ENCODE measurements at places on chromosomes 2 and 18.

GRCh38 chr2:204686406-204686805, 141.1 kb downstream of the PARD3B start:
- no peak for DNase-seq

DNA sequence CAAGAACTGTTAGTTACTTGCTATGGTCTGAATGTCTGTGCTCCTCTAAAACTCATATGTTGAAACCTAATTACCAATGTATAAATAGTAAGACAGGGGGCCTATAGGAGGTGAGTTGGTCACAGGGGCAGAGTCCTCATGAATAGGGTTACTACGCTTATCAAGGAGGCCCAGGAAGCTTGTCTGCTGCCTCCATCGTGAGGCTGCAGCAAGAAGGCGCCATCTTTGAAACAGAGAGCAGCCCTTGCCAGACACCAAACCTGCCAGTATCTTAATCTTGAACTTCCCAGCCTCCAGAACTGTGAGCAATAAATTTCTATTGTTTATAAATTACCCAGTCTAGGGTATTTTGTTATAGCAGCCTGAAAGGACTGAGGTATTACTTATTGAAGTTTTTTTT, 79.1 kb downstream of the TGIF1 start:
- DNase-seq = no peak

- no peak for DNase-seq
Observed at GRCh38 chr2:9782197-9782719, 61.0 kb upstream of the TAF1B start.

DNA sequence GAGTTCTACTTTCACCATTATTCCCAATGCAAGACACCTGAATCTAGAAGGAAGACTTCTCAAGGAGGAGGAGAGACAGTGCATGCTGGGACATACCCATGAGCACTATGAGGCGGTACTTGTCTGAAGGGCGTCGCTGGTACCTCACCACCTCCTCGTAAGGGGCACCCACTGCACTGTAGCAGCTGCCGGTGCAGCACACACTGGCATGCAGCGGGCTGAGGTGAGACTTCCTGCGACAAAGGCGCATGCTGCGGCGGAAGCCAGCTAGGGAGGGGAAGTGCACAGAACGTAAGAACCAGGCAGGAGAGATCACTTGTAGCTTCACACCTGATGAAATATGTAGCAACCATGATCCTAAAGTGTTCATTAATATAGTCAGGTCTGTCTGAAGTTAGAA, 12.8 kb upstream of the TMEM237 start:
- DNase-seq = no peak

- no peak for DNase-seq
Observed at GRCh38 chr2:58133395-58133794, 86.8 kb downstream of the VRK2 start.

DNA sequence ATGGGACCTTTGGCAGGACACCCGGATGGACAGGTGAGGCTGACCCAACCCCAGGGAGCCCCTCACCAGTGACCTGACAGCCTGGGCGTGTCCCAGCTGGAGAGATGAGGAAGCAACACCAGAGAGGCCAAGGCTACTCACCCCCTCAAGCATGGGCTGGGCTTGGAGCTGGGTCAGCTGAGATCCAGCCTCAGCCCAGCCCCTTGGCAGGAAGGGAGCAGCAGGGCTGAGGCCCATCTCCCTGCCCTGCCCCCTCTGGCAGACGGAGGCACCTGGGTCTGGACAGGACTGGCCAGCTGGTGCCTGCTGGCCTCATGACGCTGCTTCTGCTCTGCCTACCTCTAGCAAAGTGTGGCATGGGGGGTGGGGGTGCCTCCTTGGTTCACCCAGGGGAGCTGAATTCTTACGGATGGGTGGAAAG, 37.8 kb downstream of the HS6ST1 start:
- DNase-seq = no peak

Measured in A673 (cell line).